ENCODE measurements at places on chromosomes 11 and 22.

- no peak for DNase-seq
These were observed 37.6 kb downstream of the GAB4 start for GRCh38 chr22:16970446-16970845.

- DNase-seq: no peak
These were observed 194.1 kb upstream of the LARGE1 start for GRCh38 chr22:34114406-34114805.

DNA sequence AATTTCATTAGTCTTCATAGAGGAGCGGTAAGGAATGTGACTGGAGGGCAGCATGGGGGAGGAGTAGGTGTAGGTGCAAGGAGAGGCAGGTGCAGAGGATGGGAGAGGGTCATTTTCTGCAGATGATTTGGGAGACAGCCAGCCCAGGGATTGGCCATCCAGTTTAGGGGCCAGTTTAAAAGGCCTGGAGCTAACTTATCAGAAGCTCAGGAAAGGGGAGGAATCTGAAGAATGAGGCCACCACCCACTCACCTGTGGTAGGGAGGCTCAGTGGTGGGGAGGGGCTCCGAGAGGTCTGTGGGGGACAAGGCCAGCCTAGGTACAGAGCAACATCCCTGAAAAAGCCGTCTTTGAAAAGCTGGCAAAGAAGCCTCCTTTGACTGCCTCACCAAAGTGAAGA lies 110.8 kb upstream of the TMEM45B start:
- no peak for DNase-seq

- DNase-seq: no peak
These were observed 30.7 kb downstream of the LRFN4 start for GRCh38 chr11:66887526-66887925.

DNA sequence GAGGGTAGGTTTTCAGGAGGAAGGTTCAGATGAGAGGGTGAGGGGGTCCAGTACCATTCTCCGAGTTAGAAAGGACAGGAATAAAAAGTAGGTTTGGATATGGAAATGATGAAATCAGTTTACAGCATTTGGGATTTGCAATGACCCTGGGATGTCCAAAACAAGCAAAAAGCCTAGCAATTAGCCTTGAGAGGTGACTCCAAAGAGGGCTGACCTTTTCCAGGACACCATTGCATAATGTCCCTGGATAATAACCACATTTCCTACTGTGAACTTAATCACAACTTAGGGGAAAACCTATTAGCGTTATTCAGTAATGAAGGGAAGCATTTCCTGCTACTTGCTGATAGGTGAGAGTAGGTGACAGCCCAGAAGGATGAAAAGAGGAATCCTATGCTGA lies 101.4 kb upstream of the ARHGAP42 start:
- no peak for DNase-seq

GRCh38 chr22:38501797-38502672 lies 4.1 kb downstream of the DDX17 start:
- no peak for DNase-seq

DNA sequence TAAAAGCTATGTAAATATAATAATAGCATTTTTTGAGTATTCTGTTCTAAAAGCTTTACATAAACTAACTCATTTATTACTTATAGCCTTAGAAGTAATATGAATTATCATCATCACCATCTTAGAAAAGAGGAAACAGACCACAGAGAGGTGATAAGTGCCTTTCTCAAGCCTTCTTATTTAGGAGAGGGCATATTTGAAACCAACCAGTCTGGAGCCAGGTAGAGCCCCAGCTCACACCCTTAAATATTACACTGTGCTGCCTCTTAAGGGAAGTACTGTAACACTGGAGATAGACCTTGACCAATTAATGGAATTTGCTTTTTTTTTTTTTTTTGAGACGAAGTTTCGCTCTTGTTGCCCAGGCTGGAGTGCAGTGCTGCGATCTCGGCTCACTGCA lies 2.3 kb downstream of the BCO2 start:
- DNase-seq: no peak

DNA sequence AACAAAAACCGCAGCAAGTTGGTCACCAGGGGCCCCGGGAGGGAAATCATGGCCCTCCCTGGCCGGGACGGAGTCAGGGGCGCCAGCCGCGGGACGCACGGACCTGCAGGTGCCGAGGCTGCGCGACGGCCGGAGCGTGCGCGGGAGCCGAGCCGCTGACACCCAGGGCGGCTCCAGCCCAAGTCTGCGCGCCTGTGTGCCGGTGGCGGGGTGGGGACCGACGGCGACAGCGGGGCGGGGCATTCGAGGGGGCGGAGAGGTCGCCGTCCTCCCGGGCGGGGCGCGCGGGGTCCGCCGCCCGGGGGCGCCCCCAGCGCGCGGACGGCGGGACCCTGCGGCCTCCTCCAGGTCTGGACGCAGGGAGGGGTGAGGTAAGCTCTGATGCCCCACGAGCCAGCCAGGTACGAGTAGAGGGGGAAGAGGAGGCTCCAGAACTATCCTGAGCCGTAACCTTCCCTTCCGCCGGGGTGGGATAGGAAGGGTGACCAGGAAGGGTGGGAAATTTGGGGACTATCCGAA lies at the start of gene ESAM:
Gene ESAM (minus strand): TSS at position 186 of the 519 bp plus-strand sequence. CDS start 136 bp downstream, at position 50.
- DNase-seq: no peak

DNA sequence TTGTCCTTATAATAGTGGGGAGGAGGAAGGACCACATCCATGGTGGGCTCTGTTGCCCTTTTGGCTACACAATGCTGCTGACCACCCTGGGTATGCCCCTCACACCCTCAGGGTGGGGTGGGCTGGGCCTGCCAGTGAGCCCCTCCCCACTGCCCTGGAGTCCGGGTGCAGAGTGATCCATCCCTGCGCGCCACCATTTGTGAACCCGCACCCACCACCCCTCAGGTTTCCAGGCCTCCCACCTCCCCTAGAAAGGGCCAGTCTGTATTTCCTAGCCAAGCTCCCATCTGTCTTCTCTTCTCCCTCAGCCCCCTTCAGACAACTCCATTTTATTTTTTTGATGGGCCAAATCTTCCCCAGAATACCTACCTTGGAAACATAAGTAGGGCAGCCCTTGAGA lies 25.0 kb downstream of the MS4A10 start:
- DNase-seq: no peak

DNA sequence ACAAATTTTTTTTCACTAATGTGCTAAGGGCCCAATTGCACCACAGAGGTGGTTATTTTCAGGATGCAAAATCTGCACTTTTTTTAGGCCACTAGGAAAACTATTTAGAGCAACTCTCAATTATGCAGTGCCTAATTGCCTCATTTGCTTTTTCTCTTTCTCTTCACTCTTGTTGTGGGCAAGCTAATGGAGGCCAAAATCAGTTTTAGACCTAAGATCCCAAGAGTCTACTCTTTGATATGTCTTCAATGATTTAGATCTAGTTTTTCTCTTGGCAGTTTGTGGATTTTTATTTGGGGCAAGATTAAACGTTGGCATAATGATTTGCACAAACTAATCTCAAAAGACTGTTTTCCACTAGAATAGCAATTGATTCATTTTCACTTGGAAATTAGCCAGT lies 1996.9 kb downstream of the LRRC4C start:
- no peak for DNase-seq

GRCh38 chr11:2691355-2691761 lies 8.4 kb downstream of the KCNQ1OT1 start:
- DNase-seq: no peak

DNA sequence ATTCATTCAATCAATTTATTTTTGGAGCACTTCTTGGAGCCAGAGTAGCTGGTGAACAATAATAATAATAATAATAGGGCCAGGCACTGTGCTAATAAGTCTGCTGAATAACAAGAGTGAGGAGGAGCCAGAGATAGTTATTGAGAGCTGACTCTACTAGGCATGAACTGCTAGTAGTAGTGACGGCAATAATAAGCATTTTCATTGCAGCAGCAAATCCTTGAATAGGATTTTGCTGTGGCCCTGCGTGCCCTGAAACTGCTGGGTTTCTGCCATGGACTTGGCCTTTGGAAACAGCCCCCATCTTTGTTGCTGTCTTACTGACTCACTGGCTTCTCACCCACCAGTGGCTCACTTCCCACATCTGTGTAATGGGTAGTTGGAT lies 545.9 kb downstream of the MIAT start:
- no peak for DNase-seq

- DNase-seq: no peak
These were observed 28.8 kb downstream of the ACER3 start for GRCh38 chr11:76889411-76889975.

- no peak for DNase-seq
These were observed 1.9 kb upstream of the TYR start for GRCh38 chr11:89175796-89176195.

GRCh38 chr11:57276169-57276970 lies 39.3 kb upstream of the APLNR start:
- no peak for DNase-seq

GRCh38 chr11:71441251-71441650 lies 6.9 kb downstream of the DHCR7 start:
- no peak for DNase-seq

GRCh38 chr11:67302571-67303131 lies 679 bp upstream of the SSH3 start:
- no peak for DNase-seq

GRCh38 chr11:132466983-132467382 lies 1065.3 kb downstream of the OPCML start:
- no peak for DNase-seq

GRCh38 chr11:120040151-120040840 lies 97.6 kb downstream of the TRIM29 start:
- no peak for DNase-seq

- DNase-seq: no peak
These were observed 1.8 kb downstream of the B4GALNT4 start for GRCh38 chr11:371051-371450.

DNA sequence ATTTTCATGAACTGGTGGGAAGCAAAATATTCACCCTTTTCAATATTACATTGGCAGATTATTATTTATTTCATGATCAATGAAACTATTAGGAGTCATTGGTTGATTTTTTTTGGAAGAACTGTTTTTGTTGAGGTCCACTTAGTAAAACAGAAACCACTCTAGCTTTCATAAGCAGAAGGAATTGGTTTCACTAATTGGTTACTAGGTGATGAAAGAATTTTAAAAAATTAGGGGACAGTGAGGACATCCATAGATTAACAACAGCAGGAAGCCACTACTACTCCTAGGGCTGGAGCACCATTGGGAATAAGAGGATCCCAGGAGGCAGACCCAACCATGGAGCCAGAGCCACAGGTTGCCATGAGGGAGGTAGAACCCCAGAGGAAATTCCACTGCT lies 74.4 kb upstream of the KCNA4 start:
- DNase-seq: no peak

DNA sequence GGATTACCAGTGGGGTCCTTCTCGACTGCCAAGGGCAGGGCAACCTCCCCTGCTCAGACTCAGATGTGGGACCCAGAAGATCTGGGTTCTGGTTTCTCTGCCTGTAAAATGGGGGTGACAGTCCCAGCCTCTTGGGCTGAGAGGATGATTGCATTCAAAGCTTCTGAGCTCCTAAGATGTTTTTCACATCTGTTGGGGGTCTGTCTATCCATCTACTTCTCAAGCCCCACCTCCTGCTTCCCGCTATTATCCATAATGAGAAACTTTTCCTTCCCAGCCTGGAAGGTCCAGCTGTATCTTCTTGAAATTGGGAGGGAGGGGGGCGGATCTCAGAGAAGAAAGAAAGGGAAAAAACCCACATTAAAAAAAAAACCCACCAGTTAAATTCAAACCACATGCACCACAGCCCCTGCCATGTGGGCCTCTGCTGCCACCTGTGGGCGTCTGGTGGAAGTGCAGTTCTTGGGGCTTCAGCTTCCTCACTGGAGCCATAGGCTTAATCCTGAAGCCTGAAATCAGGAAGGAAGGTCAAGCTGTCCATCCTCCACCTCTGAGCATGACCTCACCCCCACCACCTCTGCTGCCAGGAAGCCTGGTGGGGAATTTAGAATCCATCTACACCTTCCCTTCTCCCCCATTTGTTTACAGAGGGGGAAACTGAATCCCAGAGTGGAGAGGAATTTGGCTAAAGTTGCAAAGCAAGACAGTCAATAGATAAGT lies 27.3 kb downstream of the ARHGEF17 start:
- no peak for DNase-seq

GRCh38 chr22:19565382-19566278 lies 41.4 kb upstream of the CLDN5 start:
- no peak for DNase-seq

GRCh38 chr11:21976210-21976609 lies 216.7 kb upstream of the ANO5 start:
- no peak for DNase-seq

DNA sequence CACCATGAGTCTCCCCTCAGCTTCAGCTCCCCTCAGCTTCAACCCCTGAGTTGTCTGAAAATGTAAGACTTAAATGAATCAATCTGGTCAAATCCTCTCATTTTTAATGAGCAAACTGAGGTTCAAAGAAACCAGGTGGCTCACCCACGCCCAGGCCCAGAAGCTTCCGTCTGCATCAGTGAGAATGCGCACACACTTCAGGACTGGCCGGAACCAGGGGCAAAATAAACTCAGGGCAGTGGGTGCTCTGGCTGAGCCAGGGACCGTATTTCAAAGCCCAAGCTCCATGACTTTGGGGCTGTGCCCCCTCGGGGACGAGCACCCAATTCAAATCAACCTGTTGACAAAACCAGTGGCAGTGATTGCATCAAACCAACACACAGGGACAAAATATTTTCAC lies 3.1 kb downstream of the SULT4A1 start:
- DNase-seq: no peak

- no peak for DNase-seq
These were observed 2.3 kb downstream of the BAD start for GRCh38 chr11:64281957-64282770.

- no peak for DNase-seq
These were observed 324.6 kb downstream of the CADM1 start for GRCh38 chr11:115179636-115180035.

DNA sequence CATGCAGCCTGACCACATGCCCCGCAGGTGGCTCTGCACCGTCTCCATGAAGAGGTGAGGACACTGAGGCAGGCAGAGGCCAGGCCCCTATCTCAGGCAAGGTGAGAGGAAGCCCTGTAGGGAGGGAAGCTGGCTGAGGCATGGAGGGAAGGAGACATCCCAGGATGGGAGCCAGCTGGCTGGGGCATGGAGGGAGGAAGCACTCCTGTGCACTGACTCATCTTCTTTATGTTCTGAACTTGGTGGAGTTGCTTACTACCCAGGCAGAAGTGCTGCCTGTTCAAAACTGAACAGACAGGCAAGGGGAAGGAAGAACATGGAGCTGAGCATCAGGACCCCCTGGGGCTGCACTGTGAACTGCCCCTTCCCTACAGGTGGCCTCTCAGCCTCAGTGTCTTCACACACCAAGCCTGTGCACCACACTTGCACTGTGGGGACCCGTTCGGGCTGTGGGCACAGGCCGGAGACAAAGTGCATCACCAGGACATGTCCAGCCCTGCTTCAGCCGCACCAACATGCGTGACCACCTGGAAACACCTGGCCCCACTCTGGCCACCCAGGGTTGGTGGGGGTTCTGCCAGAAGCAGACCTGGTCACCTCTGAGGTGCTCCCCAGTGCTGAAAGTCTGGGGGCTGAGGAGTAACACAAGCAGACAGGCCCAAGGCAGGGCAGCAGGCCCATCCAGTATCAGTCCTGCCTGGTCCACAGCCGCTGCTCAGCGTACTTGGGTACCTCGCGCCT lies 55.5 kb downstream of the DGCR2 start:
- DNase-seq: peak; percentile 9

- DNase-seq: no peak
These were observed 27.2 kb downstream of the ACAT1 start for GRCh38 chr11:108148556-108148955.

- DNase-seq: no peak
These were observed at the start of gene OSM for GRCh38 chr22:30266445-30267381. Gene OSM (minus strand): TSS chr22:30266851. CDS start chr22:30266799, 52 bp downstream.
